ENCODE measurements at places on chromosomes 5 and 9. TPM values are rescaled to one million over a fixed set of nuclear protein-coding genes. Genes with fewer than 3 reads are reported as not detected.

DNA sequence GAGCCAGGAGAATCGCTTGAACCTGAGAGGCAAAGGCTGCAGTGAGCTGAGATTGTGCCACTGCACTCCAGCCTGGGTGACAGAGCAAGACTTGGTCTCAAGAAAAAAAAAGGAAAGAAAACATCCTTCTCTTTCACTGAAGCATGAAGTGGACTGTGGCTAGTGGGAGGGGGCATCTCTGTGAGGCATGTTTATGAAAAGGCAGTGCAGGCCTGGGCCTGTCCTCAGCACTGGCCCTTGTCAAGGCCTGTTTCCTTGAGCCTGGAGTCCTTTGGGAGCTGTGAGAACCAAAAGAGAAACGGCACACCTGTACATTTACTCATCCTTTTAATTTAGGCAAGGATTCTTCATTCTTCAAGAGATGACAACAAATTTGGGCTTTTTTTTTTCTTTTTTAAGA lies 18.3 kb upstream of the FUBP3 start:
- peak; percentile 61 for DNase-seq
- no peak overlapping the region for H3K4me3 ChIP-seq
- no peaks in the 10 kb centered on the region for H3K36me3 ChIP-seq
- no peaks in the 10 kb centered on the region for H3K4me1 ChIP-seq
- H3K27ac ChIP-seq: peak overlapping the region; percentile 10

DNA sequence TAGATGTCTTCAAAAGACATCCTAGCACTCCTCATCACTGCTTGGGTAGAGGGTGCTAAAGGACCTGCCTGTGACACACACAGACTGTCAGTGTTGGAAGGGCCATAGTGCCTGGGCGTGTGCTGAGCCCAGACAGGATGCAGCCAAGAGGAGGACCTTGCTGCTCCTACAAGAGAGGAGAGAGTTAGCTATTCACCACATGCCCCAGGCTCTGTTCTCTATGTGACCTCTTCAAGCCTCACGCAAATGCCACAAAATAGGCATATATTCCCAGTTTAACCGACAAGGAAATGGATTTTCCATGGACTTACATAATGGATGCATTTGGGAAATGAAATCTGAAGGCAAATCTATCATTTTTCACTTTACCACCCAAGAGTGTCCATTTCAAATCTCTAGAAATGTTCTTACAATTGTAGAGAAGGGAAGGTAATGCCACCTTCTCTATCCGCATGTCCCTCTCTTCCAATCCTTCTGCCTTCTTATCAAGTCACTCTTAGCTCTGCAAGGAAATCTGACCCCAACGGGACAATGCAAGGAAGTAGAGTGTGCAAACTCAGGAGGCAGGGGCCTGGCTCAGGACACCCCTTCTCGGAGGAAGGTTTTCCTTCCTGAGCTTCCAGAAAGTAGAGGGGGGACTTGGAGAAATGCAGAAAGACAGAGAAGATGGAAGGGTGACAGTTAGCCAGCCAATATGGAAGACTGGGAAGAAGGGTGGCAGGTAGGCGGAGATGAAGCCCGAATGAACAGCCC lies 49.5 kb downstream of the TRIM32 start:
- H3K36me3 ChIP-seq: no peaks in the 10 kb centered on the region
- H3K4me1 ChIP-seq: peaks cover 11% of the 10 kb centered on the region
- no peaks in the 10 kb centered on the region for H3K27me3 ChIP-seq
- no peak for DNase-seq
- no peak overlapping the region for H3K4me3 ChIP-seq

GRCh38 chr5:137696481-137696880 lies 39.4 kb downstream of the KLHL3 start:
- H3K27me3 ChIP-seq: no peaks in the 10 kb centered on the region
- peaks cover 33% of the 10 kb centered on the region for H3K4me1 ChIP-seq
- H3K27ac ChIP-seq: peak overlapping the region; percentile 21
- DNase-seq: no peak
- H3K4me3 ChIP-seq: no peak overlapping the region

The FCN2 gene
- total RNA-seq: 16.5 TPM
